ENCODE measurements at places on chromosomes 12 and 14.

- DNase-seq = no peak
Observed at GRCh38 chr12:62258941-62259630, 1.1 kb upstream of the USP15 start.

GRCh38 chr12:12839003-12839395 lies 25.9 kb downstream of the DDX47 start:
- DNase-seq = no peak

DNA sequence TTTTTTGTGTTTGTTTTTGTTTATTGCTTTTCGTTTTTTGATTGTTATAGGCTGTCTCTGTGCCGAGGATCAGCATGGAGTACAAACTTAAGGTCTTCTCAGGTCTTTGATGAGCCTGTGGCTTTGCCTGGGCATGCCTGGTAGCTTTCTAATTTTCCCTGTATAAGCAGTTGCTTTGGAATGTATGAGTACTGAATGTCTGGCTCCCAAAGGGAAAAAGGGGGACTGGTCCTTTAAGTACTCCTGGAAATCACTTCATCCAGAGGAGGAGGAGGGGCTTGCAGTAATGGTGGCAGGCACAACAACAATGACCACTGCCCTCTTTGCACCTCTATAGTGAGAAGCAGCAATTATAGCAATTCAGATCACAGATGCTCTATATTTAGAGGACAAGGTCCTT lies 67.6 kb upstream of the TTC7B start:
- DNase-seq = no peak

DNA sequence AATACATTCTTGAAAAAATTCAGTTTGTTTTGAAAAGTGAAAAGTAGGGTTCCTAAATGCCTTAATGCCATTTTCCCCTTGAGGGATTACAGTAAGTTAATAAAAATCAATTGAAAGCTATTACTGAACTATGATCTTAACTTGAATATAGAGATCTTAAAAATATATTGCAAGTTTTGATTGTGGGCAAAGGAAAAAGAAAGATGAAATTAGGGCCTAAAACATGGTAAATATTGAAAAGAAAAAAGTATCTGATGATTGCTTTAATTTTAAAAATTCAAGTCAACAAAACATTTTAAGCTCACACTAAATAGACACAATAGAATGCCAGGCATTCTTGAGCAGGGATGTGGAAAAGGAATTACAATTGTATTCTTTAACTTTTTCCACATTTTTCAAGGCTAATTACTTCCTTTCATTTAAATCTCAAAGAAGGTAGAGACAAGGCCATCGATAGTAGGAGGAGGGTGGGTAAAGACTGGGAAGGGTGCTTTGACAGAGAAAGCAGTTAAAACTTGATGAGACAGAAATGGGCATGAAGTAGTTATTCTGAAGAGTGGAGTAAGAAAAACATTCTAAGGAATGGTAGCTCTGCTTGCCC lies 294.4 kb downstream of the NELL2 start:
- DNase-seq = no peak

- DNase-seq = no peak
Observed at GRCh38 chr14:64581817-64582216, 32.1 kb downstream of the PPP1R36 start.

DNA sequence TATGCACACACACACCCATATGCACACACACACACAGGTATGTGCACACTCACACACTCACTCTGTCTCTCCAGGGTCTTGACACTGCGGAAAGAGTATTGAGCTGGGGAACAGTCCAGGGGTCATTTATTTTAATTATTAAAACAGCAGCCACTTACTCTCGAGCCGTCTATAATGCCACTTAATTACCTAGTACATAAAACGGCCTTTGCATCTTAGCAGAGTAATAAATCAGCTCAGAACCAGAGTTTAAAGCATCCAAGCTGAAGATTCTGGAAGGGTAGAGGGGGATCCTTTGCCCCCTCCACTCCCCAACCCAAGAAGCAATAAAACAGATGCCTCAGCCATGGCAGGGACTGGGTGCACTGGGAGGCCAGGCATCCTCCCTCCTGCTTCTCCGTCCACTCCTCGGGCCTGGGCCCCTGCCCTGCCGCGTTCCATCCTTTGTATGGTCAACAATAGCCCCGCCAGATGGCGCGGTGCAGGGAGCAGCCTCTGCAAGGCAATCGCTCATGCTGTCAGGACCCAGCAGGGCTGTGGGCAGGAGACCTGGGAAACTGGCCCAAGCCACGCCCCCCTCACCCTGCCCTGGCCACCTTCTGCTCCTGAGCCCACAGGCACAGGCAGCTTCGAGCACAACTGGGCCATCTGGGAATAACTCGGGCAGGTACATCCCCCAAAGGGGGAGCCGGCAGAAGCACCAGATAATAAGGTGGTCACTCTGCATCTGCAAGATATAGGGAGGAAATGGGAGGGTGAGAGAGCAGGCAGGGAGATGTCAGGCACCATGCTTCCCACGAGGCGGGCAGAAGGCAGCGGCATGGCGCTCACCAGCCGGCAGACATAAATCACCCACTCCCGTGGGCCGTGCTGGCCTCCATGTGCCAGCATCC lies 40.9 kb downstream of the CCDC85C start:
- DNase-seq = no peak

DNA sequence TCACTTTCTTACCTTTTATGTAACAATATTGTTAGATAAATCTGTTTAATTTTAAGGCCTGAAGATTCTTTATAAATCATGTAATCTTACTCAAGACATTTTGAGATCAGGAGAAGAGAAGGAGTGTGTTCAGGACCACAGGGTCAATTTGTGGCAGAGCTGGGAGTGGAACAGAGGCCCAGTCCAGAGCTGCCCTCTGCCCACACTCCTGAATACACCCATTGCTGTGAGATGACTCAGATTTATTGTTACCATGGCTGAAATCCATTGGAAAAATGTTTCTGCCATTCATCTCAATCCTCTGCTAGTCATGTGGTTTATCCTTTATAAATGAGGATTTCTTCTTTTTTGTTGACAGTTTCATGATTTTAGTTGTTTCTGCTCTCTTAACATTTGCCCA lies 100.5 kb upstream of the STXBP6 start:
- DNase-seq = no peak

DNA sequence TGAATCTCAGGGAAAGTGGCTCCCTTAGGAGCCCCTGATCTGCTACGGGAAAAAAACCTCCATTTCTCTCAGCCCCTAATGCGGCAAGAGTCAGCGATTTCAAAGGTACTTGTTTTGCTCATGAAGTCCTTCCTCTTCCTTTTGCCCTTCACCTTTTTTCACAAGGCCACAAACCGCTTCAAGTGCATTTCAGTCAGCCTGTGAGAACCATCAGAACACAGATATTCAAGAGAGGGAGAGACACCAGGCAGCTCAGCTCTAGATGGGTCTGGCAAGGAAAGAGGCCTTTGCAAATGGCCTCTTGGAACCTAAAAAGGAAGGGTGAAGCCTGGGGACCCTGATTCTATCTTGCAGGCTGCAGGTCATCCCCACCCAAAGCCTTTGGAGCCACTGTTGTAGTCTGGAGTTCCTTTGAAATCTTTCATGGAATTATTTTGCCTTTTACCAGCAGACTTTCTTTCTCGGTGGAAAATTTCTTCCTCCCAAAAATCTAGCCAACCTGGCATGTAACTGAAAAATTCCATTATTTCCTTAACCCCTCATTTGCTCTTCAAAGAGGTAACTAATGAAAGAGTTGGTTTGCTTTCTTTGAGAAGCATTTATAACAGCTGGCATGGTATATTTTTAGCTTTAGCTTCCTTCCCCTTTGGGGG lies 145.0 kb downstream of the SAMD4A start:
- peak; percentile 15 for DNase-seq

GRCh38 chr14:86420131-86420530 lies 890.2 kb downstream of the FLRT2 start:
- DNase-seq = no peak

- DNase-seq = peak; percentile 4
Observed at GRCh38 chr12:44317651-44318126, 481.8 kb downstream of the TMEM117 start.

- DNase-seq = no peak
Observed at GRCh38 chr12:105359856-105360255, 29.4 kb downstream of the C12orf75 start.

GRCh38 chr14:103158688-103159087 lies 35.4 kb downstream of the TNFAIP2 start:
- no peak for DNase-seq

DNA sequence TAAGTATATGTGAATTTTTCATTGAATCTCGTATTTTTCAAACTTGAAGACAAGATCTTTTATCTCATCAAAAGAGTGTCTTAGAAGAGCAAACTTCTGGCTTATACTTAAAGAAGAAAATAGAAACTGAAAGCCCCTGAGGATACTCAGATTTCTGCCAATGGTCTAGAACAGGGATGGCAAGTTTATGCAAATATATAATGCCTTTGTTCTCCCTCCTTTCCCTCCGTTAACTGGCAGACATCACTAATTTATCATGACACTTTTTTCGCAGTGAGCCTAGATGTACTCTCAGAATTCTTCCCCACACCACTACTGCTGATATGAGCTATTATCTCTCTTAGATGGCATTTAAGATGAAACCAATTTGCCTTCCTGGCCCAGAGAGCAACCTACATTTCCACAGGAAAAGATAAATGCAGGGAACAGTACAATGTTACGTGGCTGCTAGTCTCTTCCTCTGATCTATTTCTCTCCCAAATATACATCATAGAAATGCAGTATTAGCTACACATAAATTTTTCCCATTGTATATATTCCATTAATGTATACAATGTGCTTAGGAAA lies 40.0 kb upstream of the DAAM1 start:
- DNase-seq = no peak

DNA sequence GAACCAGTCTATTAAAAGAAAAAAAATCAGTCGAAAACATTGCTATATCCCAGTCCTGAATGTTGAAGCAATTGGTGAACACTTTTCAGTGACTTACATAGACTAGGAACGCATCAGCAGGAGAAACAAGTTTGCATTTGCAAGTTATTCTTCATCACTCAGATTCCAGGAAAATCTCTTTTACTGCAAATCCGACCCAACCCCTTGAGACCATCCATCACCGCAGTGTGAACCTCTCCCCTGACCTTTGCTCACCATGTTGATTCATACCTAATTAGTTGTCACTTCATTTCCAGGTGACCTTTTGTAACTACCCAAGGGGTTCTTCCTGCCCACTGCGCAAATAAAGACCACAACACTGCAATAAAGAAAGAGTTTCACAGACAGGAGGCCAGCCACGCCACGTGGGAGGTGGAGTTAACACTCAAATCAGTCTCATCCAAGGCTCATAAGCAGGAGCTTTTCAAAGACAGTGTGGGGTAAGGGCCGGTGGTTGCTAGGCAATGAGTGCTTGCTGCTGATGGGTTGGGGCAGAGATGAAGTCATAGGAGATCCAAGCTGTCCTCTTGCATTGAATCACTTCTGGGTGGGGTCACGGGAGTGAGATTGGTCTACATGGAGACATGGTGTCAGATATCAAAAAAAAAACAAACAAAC lies 241.3 kb upstream of the TMEM132C start:
- no peak for DNase-seq

DNA sequence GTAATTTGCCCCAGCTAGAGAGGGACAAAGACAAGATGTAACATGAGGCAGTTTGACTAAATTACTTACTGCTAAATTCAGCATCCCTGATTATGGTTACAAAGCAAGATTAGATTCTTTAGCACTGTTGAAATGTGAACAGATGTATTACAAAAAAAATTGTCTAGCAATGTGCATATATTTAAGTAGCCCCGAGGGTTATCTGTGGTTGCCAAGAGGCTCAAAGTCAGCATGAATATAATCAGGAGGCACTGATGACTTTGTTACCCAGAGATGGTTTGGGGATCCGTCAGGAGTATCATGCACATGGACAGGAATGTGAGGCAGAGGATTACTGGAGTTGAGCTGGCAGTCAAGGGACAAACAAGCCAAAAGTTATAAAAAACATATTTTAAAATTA lies 356.9 kb upstream of the CCDC196 start:
- DNase-seq = no peak

DNA sequence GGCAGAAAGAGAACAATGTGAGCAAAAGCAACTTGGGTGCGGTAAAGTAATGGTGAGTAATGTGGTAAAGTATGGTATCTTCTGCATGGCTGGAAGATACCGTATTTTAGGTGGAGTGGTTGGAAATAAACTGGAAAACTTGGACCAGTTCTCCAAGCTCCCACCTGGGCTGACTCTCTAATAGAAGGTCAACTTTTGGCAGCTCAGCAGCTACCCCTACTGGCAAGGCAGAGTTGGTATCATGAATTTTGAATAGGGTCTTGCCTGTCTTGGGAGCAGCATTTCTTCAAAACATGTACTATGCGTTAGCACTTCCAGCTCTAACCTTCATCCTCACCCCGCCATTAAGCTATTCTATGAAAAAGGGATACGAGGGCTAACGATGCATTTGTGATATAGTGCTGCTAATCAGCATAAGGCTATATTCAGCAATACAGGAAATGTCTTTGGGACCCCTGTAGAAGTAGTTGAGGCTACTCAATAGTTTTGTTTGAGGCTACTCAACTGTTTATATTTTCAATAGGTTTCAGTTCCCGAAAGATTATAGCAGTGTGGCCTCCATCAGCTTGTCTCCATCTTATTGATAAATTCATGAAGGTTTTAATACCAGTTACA lies 276.3 kb upstream of the FAR2 start:
- DNase-seq = peak; percentile 16

- no peak for DNase-seq
Observed at GRCh38 chr14:95123891-95124579, 33.3 kb downstream of the DICER1 start.

DNA sequence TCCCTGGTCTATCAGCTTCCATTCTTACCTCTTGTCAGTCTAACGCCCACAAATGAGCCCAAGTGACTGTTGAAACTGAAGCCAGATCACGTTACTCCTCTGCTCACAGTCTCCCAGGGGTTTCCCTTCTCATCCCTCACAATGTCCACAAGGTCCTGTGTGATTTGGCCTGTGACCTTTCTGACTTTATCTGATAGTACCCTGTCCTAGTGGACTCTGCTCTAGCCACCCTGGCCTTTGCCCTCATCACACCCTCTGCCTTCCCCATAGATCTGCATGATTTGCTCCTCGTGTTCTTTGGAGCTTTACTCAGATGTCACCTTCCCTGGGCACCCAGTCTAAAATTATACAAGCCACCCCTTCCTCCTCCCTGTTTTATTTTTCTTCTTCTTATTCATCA lies 55.5 kb downstream of the RDH12 start:
- DNase-seq = no peak

- no peak for DNase-seq
Observed at GRCh38 chr14:89773644-89774316, 180.8 kb downstream of the EFCAB11 start.

DNA sequence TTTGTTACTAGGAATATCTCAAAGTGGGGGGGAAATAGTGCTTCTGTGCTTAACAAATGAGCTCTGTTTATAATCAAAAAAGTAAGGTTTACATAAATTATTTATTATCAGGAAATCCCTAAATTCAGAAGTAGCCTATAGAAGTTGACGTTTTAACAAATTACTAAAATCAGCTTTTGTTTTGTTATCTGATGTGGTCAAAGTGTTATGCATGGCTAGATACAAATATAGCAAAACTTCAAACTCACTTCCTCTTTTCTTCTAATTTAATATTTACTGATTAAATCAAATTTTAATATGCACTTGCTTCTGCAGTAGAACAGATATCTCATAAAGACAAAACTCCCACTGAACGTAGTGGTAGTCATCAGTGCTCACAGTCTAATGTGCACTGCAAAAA lies 47.5 kb downstream of the GARIN6 start:
- DNase-seq = no peak
